HS-5 (cell line): ENCODE measurements at places on chromosomes 13 and 19.

- DNase-seq: no peak
Measured at GRCh38 chr19:18672044-18672451, 11.4 kb upstream of the CRTC1 start.

DNA sequence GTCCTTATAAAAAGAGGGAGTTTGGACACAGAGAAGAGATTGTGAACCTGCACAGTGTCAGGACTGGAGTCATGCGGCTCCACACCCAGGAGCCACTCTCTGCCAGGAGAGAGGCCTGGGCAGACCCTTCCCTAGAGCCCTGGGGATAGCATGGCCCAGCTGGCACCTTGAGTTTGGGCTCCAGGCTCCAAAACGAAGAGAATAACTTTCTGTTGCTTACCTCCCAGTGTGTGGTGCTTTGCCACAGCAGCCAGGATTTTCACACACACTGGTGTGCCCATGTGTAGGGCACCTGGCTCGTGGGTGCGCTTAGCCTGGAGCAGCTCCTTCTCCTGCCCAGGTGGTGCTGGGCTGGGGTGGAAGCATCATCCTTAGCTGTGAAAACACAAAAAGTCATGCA, 344.3 kb downstream of the TEX29 start:
- no peak for DNase-seq

DNA sequence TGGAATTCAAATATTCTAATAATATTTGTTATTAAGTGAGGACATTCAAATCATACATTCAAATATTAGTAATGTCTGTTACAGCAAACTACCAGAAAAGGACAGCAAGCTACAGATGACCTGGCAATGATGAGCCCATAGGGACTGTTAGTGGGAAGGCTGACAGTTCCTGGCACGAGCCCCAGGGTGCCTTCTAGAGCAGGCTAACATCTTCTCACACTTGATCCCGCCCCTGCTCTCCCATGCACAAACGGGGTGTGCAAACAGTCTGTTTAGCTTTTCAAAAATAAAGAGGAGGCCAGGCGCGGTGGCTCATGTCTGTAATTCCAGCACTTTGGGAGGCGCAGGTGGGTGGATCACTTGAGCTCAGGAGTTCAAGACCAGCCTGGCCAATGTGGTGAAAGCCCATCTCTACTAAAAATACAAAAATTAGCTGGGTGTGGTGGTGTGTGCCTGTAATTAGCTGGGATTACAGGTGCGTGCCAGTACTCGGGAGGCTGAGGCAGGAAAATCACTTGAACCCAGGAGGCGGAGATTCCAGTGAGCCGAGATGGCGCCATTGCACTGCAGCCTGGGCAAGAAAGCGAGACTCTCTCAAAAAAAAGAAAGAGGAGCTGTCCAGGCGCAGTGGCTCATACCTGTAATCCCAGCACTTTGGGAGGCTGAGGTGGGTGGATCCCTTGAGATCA, 9.6 kb upstream of the GARRE1 start:
- DNase-seq: no peak

DNA sequence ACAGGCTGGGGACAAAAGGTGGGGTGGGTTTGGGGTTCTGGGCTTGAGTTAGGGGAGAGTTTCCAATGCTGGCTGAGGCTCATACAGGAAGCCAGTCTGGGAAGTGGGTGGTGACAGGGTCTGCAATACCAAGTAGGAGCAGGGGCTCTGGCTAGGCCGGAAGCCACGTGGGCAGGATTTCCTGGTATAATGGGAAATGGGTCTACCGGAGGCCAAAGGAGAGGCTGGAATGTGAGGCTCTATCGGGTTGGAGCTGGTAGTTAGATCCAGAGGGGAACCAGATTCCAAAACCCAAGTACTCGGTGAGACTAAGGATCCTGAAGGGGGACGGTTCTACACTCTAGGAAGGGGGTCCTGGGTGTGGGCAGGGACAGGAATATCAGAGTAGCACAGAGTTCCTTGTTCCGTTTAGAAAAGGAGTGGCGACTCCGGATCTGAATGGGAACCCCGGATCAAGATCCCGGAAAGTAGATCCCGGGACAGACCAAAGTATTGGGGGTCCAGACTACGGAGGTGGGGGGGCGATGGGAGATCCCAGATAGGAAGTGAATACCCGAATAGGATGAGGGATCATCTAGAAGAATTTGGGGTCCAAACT, 802 bp downstream of the CDC37 start:
- peak; percentile 30 for DNase-seq

GRCh38 chr19:16821081-16821480, 8.1 kb upstream of the SIN3B start:
- DNase-seq: no peak

- DNase-seq: peak; percentile 33
Measured at GRCh38 chr19:46529622-46530451, 34.2 kb upstream of the PNMA8B start.

- DNase-seq: no peak
Measured at GRCh38 chr13:37136187-37136586, 30.7 kb upstream of the CSNK1A1L start.

DNA sequence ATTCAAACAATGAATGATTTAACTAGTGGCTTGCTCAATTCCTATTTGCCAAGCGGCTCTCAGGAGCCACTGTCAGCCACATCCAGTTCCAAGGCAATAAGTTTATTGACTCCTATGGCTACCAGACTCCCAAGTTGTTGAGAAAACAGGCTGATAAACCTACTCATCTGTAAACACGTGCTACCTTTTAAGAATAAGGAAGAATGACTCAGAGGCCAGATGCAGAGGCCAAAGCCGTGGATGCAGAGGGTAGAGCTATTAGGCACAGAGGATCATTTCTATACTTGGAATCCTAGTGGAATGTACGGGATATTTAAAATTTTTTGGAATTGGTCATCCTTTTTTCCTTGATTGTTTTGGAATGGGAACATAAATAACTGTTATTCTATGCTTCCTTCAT, 1921.1 kb downstream of the OLFM4 start:
- peak; percentile 0 for DNase-seq

- DNase-seq: no peak
Measured at GRCh38 chr13:71089056-71089455, 777.9 kb downstream of the DACH1 start.

GRCh38 chr13:113820813-113821651, 42.8 kb downstream of the GAS6 start:
- DNase-seq: peak; percentile 76

DNA sequence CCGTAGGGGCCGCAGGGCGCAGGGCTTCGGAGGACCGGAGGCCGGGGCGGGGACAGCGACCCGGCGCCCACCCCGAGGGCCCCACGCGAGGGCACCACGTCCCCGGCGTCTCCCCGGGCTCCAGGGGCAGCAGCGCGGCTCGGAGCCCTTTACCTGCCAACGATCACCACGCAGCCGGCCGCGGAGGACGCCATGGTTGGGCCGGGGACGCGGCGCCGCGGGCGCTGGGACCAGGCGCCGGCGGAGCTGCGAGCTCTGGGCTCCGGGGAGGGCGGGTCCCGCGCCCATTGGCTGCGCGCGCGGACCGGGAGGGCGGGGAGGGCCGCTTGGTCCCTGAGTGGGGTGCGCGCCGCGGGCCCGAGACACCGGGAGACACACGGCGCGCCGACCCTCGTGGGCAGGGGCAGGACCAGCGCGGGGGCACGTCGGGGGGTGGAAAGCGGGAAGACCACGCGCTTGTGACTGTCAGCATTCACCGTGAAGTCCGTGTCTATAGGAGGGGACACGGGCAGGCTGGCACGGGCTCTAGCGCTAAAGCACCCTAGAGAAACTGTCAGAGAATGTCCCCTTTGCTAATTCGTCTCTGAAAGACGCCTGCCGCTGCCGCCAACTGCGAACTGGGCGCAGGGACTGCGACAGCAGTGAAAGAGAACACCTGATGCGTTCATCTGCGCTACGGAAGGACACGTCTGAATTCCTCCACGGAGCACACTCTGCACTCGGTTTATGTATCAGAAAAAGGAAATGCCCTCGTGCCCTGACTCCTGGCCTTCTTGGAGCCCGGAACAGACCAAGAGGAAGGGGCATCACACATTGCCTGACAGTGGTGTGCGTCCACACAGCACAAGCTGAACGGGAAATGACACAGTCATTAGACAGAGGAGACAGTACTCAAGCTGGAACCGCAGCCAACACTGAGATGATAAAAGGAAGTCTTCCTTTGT, at the start of gene CRYL1:
Gene CRYL1 (minus strand): TSS at position 257 of the 944 bp plus-strand sequence. CDS start 63 bp downstream, at position 194.
- DNase-seq: peak; percentile 5

GRCh38 chr19:42270346-42271044, 1.4 kb downstream of the CIC start:
- DNase-seq: no peak

DNA sequence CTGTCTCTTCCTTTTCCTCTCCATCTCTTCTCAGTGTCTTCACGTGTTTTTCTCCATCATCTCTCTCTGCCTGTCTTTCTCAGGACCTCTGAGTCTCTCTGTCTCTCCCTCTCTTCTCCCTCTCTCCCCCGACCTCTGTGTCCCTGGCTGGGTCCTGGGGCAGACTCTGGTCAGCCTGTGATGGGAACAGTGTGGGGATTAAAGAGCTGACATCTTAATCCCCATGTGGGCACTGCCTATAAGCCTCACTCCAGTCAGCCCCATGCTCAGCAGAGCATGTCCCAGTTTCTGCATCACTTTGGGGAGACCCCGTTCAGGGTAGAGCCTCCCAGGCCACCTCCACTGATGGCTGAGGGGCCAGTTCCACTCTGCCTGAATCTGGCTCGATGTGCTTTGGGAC, 16.2 kb downstream of the EGLN2 start:
- DNase-seq: no peak

- DNase-seq: no peak
Measured at GRCh38 chr13:20195801-20196200, 3.1 kb upstream of the GJB2 start.

DNA sequence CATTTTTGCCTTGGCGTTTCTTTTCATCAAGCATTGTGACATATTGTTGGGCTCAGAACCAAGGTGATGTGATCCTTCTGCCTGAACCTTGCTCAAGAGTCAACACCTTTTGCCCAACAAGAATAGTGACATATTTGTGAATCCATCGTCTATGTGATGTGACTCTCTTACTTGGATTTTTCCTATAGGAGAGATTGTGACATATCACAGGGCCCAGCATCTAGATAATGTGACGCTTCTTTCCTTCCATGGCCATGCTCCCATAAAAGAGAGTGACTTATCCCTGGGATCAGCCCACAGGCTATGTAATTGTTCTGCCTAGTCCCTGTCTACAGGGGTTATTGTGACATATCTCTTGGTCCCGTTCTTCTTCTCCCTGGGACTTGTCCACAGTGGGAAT, 8.5 kb upstream of the ZNF429 start:
- no peak for DNase-seq

DNA sequence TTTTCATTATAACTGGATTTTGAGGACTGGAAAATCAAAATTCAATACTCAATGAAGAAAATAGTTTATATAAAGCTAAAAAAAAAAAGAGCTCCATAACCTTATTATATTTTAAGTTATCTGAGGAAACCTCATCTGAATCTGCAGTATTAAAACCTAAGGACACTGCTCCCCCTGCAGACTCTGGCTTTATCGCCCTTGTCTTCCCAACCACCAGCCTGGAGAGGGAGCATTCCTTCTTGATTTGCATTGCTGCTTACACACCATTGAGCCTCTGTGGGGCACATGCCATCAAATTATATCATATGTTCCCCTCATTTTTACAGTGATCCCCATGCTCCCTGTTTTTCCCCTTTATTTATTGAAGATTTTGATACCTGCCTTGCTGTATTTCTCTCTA, 871.4 kb upstream of the GPC6 start:
- no peak for DNase-seq

DNA sequence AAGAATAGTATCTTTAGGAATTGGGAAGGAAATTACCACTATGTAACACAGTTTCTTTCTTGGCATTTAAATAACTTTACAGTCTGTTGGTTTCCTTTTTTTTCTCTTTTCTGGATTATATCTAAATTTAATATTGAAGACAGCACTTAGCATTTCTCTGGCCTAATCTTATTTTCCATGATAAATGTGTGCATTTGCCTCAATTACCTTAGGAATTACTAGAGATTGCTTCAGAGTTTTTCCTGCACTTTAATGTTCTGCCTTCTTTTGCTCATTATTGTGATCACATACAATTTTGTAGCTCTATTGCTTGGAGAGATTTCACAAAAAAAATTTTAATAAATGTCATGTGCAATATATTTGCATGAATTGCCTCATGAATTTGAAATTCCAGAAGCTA, 25.1 kb downstream of the DCT start:
- no peak for DNase-seq

GRCh38 chr13:74533226-74533625, 399.0 kb upstream of the KLF12 start:
- DNase-seq: no peak

GRCh38 chr13:23067129-23067528, 113.7 kb upstream of the SGCG start:
- DNase-seq: no peak

GRCh38 chr19:3977242-3978143, 6.6 kb upstream of the DAPK3 start:
- no peak for DNase-seq

- no peak for DNase-seq
Measured at GRCh38 chr19:277131-277530, 14.1 kb downstream of the PLPP2 start.

- DNase-seq: no peak
Measured at GRCh38 chr19:30742406-30742938, 370.3 kb downstream of the ZNF536 start.

- DNase-seq: no peak
Measured at GRCh38 chr13:50396001-50396400, 380.8 kb downstream of the KCNRG start.

DNA sequence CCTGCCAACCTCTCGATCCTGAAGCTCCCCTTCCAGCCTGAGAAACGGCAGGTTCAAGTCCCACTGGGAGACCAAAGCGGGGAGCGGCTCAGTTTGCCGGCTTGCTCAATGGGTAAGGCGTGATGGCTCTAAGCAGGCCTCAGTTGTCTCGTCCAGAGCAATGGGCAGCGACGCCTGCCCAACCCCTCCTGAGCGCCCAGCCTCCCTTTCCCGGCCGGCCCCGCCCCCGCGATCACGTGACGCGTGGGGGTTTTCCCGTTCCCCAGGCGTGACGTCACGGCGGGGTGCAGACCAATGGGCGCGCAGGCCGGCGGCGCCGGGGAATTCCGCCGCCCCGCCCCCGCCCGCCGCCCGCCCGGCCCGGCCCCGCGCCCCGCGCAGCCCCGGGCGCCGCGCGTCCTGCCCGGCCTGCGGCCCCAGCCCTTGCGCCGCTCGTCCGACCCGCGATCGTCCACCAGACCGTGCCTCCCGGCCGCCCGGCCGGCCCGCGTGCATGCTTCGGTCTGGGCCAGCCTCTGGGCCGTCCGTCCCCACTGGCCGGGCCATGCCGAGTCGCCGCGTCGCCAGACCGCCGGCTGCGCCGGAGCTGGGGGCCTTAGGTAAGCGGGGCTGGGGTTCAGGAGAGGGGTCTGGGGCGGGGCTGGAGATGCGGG, at the start of gene RELB:
Gene RELB (plus strand): TSS at position 378 of the 653 bp plus-strand sequence. CDS start 116 bp downstream, at position 494.
- peak; percentile 32 for DNase-seq
